Sciatic nerve (tissue), 2 donors: ENCODE measurements at places on chromosomes 1 and 21.

- DNase-seq = no peak
These were observed 84.8 kb downstream of the HUNK start for GRCh38 chr21:31957631-31958030.

DNA sequence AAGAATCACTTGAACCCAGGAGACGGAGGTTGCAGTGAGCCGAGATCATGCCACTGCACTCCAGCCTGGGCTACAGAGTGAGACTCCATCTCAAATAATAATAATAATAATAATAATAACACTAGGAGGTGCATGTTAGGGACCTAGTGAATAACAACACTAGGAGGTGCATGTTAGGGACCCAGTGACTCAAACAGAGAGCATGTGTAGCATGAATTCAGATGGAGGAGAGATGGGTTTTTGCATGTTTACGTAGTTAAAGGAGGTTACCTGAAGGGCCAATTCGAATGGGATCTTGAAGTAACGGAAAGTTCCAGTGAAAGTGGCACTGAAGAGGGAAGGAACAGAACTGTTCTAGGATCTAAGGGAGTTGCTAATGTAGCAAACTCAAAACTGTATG is 7.1 kb upstream of the KCNK1 start:
- DNase-seq = no peak

DNA sequence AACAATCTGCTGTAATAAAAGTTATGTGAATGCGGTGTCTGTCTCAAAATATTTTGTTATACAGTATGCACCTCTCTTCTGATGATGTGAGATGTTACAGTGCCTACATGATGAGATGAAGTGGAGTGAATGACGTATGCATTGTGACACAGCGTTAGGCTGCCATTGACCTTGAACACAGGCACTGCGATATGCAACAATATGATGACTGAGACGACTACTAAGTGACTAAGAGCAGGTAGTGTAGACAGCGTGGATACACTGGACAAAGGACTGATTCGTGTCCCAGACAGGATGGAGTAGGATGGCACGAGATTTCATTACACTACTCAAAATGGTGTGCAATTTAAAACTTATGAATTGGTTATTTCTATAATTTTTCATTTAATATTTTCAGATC is 8.4 kb downstream of the SGIP1 start:
- DNase-seq = no peak

DNA sequence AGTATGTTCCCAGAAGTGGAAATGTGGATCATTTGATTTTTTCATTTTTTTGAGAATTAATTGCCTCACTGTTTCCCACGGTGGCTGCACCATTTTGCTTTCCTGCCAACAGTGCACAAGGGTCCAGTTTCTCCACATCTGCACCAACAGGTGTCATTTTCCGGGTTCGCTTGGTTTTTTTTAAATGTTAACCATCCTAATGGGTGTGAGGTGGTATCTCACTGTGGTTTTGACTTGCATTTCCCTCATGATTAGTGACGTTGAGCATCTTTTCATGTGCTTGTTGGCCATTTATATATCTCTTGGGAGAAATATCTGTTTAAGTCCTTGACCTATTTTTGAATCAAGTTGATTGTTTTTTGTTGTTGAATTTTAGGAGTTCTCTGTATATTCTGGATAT is 3.0 kb downstream of the COL6A2 start:
- DNase-seq = no peak

DNA sequence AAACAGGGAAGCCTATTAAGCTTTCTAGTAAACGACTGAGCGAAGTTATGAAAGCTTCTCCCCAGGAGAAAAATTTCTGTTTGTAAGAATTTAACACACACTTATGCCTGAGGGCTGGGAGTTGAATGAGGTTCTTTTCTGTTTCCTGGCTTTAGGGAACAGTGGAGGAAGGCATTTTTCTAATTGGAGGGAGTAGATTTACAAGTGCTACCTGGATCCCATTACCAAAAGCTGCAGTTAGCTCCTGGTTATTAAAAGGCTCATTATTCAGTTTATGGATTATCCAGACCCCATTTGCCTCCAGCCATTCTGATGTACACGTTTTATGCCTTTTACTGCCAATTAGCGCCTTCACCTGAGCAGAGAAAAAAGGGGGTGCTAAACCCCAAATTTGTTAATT is 7.5 kb downstream of the ST6GALNAC3 start:
- DNase-seq = no peak

DNA sequence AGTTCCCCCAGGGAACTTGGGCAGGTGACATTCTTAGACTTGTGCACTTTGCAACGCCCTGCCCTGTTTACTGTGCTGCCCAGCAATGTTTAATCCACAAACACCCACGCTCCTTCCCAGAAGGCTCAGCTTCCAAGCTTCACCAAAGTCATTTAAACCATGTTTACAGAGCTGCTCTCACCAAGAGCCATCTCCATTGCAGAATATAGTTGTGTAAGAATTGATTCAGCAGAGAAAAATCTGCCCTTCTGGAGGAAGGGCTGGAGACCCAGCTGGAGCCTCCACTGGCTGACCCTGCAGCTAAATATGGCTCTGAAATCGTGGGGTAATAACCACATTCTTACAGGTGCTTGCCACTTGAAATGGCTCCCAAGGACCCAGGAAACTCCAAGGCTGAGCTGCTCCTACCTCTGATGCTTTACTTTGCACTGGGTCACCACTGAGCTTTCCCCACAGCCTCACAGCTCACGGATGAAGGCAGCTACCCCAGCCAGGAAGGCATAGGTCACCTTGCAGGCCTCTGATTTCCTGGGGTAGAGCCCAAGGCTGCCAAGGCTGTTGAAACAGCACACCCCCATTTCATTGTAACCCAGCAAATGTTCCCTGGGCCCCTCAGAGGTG is 8.7 kb downstream of the CAPN2 start:
- DNase-seq = no peak

DNA sequence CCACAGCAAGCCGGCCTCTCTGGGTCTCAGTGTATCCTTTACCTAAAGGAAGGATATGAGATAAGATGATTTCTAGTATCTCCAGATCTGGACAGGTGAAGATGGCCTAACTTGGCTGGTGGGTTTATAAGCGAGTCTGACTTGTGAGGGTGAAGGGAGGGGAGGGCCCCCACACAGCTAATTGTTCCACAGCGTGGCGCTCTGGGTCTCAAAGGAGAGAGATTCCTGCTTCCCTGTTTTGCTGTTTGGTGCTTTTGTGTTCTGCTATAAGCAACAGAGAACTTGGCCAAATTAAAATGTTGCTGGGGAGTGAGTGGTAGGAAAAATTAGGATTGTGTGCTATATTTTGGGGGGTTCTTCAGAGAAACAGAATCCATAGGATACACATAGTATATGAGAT is 28.9 kb upstream of the NLRP3 start:
- no peak for DNase-seq
